Activated naive CD8-positive, alpha-beta T cell treated with anti-CD3 and anti-CD28 coated beads, Interleukin-2, amount 50 U/mL, for 24 hours (primary cell): ENCODE measurements at places on chromosomes 2 and 18.

DNA sequence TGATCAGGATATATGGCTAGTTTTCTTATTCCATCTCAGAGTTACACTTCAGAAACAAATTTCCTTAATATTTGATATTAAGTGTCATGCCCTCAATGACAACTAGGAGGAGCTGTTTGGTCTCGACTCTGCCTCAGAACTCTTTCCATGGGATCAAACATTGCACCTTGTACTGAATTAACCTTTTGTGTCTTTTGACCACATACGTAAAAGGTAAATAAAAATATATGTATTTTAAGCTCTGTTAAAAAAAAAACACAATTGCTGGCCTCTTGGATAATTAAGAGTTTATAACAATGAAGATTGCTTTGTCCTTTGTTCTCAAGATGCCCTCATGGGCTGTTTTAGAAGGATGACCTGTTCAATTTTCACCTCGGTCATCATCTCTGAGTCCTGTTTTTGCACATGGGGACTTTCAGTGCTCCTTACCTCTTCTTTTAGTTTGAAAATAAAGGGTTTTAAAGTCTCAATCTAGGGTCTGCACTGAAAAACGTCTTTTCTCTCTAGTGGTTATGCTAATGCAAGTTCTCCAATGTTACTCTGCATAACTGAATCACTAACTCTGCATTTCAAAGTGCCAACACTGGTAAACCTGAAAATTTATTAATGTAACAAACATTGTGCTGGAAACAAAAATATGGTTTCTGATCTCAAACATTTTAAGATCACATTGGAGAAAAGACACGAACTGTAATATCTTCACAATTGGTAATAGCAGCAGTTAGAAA lies 18.8 kb upstream of the FN1 start:
- H3K27ac ChIP-seq: no peak overlapping the region
- H3K4me3 ChIP-seq: no peak overlapping the region
- H3K4me1 ChIP-seq: no peaks in the 10 kb centered on the region
- peaks cover 17% of the 10 kb centered on the region for H3K27me3 ChIP-seq
- no peak for DNase-seq

DNA sequence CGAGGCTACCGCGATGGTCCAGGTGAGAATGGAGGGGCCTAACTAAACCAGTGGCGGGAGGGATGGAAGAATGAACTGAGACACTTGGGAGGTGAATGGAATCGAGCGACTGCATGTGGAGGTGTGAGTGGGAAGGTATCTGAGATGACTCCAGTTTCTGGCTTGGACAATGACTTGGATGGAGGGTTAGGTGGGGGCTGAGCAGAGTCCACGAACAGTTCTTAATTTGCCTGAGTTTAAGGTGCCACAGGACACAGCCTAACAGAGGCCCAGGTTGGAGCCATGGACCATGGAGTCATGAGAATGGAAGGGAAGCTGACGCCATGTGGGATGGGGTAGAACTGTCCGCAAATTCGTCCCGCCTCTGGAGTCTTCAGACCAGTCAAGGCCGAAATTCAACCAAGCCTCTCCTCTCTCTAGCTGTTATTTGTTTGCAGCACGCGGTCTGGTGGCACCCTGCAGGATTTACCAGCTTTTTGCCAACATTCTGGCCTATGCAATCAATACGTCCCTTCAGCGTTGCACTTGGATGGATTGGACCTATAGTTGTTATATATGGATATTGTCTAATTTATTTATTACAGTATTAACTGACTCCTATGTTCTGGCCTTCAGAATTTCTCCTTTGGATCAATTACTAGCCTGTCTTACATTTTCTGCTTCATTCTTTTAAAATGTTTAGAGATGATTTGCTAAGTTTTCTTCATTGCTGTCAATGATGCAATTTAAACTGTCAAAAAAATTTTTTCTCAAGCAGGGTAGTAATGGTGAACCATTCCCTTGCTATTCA lies 940 bp upstream of the BOLA3 start:
- DNase-seq: no peak
- H3K27me3 ChIP-seq: no peaks in the 10 kb centered on the region
- H3K4me1 ChIP-seq: peaks cover 4% of the 10 kb centered on the region
- H3K4me3 ChIP-seq: no peak overlapping the region
- H3K36me3 ChIP-seq: peaks cover 14% of the 10 kb centered on the region

DNA sequence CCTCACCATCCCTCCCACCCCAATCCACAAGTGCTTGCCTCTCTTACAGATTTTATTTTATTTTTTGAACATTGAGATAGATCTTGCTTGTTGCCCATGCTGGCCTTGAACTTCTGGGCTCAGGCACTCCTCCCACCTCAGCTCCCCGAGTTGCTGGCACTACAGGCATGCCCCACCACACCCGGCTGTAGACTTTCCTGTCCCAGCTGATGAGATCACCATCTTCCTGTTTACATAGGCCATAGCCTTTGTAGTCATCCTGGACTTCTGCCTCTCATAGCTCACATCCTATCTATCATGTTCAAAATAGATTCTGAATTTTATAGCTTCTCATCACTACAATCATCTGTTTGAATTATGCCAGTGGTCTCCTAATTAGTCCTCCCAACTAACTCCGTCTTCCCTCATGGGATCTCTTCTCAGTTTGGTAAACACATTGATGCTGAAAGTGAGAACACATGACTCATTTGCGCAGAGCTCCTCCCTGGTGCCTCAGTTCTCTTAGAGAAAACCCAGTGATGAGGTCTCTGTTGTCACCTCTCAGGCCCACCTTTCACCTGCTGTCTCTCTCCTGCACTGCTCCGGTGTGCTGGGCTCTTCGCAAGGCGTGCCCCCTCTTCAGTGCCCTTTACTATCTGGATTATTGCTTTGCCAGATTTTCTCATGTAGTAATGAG lies 243.0 kb downstream of the ZNF407 start:
- H3K4me3 ChIP-seq: no peak overlapping the region
- H3K27me3 ChIP-seq: no peaks in the 10 kb centered on the region
- no peak for DNase-seq
- peaks cover 16% of the 10 kb centered on the region for H3K36me3 ChIP-seq

DNA sequence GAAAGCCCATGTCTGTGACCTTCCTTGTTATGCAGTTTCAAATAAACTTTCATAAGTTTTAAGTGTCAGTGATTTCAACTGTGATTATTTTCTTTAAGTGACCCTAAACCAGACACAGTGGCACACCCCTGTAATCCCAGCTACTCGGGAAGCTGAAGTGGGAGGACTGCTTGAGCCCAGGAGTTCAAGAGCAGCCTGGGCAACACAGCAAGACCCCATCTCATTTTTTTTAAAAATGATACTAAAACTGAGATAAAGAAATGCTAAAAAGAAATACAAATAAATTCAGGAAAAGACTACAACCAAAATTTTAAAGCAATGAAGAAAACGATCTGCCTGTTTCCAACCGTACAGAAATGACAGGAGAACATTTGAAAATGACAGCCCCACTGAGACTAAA lies 54.2 kb downstream of the ROCK2 start:
- no peak overlapping the region for H3K4me3 ChIP-seq
- DNase-seq: no peak
- peaks cover 7% of the 10 kb centered on the region for H3K36me3 ChIP-seq
- peaks cover 18% of the 10 kb centered on the region for H3K4me1 ChIP-seq
- H3K27ac ChIP-seq: no peak overlapping the region

DNA sequence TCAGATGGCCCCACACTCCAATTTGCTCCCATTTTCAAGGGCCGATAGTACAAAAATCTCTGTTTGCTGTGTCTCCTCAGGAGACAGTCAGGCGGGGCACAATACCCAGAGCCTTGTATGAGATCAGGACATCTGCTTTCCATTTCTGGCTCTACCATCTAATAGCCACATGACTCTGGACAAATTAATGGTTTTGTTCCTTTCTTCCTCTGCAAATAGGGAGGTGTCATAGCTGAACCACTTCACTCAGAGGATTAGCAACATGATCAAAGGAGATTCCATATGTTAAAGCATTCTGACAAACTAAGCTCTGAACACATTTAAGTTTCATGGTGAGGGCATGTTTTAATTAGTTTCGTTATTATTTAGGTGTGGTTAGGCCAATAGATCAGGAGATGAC lies 602.1 kb upstream of the SYT4 start:
- H3K4me1 ChIP-seq: no peaks in the 10 kb centered on the region

GRCh38 chr2:235129850-235130249 lies 178.0 kb downstream of the SH3BP4 start:
- H3K27me3 ChIP-seq: peaks cover 31% of the 10 kb centered on the region
- no peak overlapping the region for H3K27ac ChIP-seq
- no peaks in the 10 kb centered on the region for H3K4me1 ChIP-seq
- H3K36me3 ChIP-seq: no peaks in the 10 kb centered on the region
- no peak for DNase-seq

DNA sequence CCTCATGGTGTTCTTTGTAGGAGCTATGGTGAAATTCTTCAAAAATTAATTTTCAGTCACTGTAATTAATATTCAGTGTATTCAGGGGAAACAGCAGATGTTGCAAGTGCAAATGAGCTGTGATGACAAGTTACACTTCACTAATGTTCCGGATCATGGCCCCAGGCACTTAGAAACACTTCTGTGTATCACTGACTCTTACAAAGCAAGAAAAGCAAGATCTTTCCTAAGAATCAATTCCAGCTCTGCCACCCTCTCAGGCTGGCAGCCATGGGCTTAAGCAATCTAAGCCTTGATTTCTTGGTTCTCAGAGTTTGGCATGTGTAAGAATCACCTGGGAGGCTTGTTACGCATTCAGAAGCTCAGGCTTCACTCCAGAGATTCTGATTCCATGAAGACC lies 78.0 kb downstream of the MARCHF4 start:
- H3K36me3 ChIP-seq: no peaks in the 10 kb centered on the region
- H3K4me3 ChIP-seq: no peak overlapping the region
- peaks cover 2% of the 10 kb centered on the region for H3K4me1 ChIP-seq
- no peaks in the 10 kb centered on the region for H3K27me3 ChIP-seq
- H3K27ac ChIP-seq: no peak overlapping the region

GRCh38 chr18:37668971-37669747 lies 103.6 kb upstream of the CELF4 start:
- no peak overlapping the region for H3K27ac ChIP-seq
- H3K36me3 ChIP-seq: no peaks in the 10 kb centered on the region
- no peak for DNase-seq
- no peaks in the 10 kb centered on the region for H3K4me1 ChIP-seq
- H3K27me3 ChIP-seq: no peaks in the 10 kb centered on the region

GRCh38 chr2:36322108-36322507 lies 33.5 kb upstream of the CRIM1 start:
- H3K4me3 ChIP-seq: no peak overlapping the region
- H3K4me1 ChIP-seq: no peaks in the 10 kb centered on the region
- H3K36me3 ChIP-seq: peaks cover 2% of the 10 kb centered on the region
- peaks cover 3% of the 10 kb centered on the region for H3K27me3 ChIP-seq
- no peak overlapping the region for H3K27ac ChIP-seq
- DNase-seq: no peak

GRCh38 chr18:2969695-2970094 lies 43.2 kb downstream of the LPIN2 start:
- peaks cover 12% of the 10 kb centered on the region for H3K36me3 ChIP-seq
- H3K4me1 ChIP-seq: peaks cover 95% of the 10 kb centered on the region
- H3K4me3 ChIP-seq: peak overlapping the region; percentile 78
- H3K27ac ChIP-seq: peak overlapping the region; percentile 96
- no peaks in the 10 kb centered on the region for H3K27me3 ChIP-seq

- H3K4me3 ChIP-seq: no peak overlapping the region
- H3K27ac ChIP-seq: peak overlapping the region; percentile 12
- peaks cover 9% of the 10 kb centered on the region for H3K4me1 ChIP-seq
- H3K27me3 ChIP-seq: peaks cover 48% of the 10 kb centered on the region
Observed at GRCh38 chr2:230829959-230830358, 34.8 kb upstream of the ITM2C start.

DNA sequence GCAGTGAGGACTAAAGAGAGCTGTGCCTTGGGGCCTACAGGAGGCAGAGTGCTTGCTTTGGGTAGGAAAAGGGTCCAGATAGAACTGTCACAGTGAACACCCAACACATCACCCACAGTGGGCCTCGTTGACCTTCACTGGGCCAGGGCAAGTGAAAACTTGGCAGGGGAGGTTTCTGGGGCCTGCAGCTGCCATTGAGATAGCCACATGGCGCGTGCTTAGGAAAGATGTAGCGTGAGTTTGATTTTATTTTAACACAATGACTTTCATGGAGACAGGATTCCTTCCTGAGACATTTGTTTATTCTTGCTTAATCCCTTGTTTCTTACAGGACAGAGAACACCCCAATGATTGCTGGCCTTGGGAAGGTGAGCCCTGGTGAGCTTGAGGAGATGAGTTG lies 9.3 kb upstream of the ESPNL start:
- H3K4me1 ChIP-seq: no peaks in the 10 kb centered on the region
- H3K36me3 ChIP-seq: peaks cover 40% of the 10 kb centered on the region
- H3K4me3 ChIP-seq: no peak overlapping the region

DNA sequence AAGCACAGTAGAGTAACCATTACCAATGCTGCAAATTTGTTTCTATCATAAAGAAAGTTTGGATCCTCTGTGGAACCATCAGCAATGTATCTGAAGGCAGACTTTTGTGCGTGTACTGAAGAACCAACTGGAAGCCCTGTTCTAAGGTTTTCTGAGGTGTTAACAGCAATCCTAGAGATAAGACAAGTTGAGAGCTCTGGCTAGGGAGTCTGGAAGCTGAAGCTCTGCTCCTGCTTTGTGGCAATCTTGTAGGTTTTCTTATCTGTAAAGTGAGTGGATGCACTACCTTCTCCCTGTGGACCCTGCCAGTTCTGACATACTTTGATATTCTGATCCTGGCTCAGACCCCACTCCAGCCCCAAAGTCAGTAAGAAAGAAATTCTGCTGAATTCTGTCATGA lies 171.2 kb upstream of the SLC14A2 start:
- peaks cover 2% of the 10 kb centered on the region for H3K27me3 ChIP-seq
- no peak overlapping the region for H3K27ac ChIP-seq
- H3K4me3 ChIP-seq: no peak overlapping the region
- no peaks in the 10 kb centered on the region for H3K36me3 ChIP-seq
- DNase-seq: no peak

DNA sequence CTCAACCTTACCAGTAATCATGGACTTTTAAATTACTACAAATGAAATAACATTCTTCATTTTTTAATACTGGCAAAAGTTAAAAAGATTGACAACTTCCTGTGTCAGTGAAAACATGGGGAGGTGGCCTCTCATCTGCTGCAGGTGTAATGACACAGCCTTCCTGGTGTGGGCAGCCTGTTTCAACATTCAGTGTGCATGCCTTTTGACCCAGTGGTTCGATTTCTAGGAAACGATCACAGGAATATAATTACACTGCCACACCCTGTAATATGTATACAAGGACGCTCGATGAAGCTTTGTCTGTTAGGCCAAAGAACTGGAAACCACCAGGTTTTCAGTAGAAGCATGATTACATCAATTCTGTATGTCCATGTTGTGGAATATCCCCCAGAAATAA lies 68.7 kb downstream of the MTHFD2 start:
- peaks cover 9% of the 10 kb centered on the region for H3K4me1 ChIP-seq
- peak overlapping the region; percentile 32 for H3K4me3 ChIP-seq
- DNase-seq: peak; percentile 33
- H3K27ac ChIP-seq: peak overlapping the region; percentile 18

- H3K4me1 ChIP-seq: no peaks in the 10 kb centered on the region
- no peak for DNase-seq
- H3K4me3 ChIP-seq: no peak overlapping the region
- H3K27ac ChIP-seq: no peak overlapping the region
- no peaks in the 10 kb centered on the region for H3K36me3 ChIP-seq
Observed at GRCh38 chr18:77512152-77512551, 262.5 kb downstream of the GALR1 start.

GRCh38 chr2:101339266-101339880 lies 30.9 kb upstream of the RNF149 start:
- DNase-seq: no peak
- H3K4me1 ChIP-seq: peaks cover 19% of the 10 kb centered on the region
- H3K27ac ChIP-seq: no peak overlapping the region
- H3K36me3 ChIP-seq: no peaks in the 10 kb centered on the region
- no peak overlapping the region for H3K4me3 ChIP-seq
- H3K27me3 ChIP-seq: no peaks in the 10 kb centered on the region

GRCh38 chr2:149246186-149246585 lies 84.2 kb upstream of the LYPD6 start:
- H3K4me1 ChIP-seq: no peaks in the 10 kb centered on the region
- H3K27ac ChIP-seq: no peak overlapping the region
- no peaks in the 10 kb centered on the region for H3K27me3 ChIP-seq
- DNase-seq: no peak
- H3K4me3 ChIP-seq: no peak overlapping the region
